ENCODE measurements at places on chromosomes 16 and 17. TPM values are rescaled to one million over a fixed set of nuclear protein-coding genes. Genes with fewer than 3 reads are reported as not detected.

Gene SLFN14
- not detected for total RNA-seq

Gene ENPP7
- not detected for total RNA-seq

Gene CASKIN2
- total RNA-seq: 10.5 TPM

Gene ALOX15
- 0.20 TPM for total RNA-seq

Gene GAST
- not detected for total RNA-seq

Gene KRTAP2-1
- not detected for total RNA-seq

Gene TBKBP1
- 4.4 TPM for total RNA-seq
